ENCODE measurements at places on chromosomes 4 and X.

GRCh38 chrX:2228536-2228935 is 272.2 kb downstream of the DHRSX start:
- DNase-seq: no peak

DNA sequence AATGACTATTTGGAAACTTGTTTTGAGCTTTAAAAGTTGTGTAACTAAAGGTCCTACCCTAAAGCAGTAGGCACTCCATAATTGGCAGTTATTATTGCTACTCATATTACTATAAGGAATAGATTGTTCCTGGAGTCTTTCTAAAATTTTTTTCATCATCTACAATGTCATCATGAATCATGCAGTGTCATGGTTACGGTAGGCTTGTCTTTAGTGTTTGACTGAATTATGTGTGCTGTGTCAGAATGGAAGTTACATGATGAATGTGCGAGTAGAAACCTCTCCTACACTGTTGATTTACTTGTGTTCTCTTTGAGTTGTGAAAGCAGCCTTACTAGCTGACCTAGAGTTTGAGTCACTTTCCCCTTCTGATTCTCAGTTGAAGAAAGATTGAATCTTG is 1099.9 kb downstream of the RAPGEF2 start:
- no peak for DNase-seq

- DNase-seq: peak; percentile 14
Observed at GRCh38 chr4:144174401-144175067, 34.0 kb upstream of the GYPA start.

DNA sequence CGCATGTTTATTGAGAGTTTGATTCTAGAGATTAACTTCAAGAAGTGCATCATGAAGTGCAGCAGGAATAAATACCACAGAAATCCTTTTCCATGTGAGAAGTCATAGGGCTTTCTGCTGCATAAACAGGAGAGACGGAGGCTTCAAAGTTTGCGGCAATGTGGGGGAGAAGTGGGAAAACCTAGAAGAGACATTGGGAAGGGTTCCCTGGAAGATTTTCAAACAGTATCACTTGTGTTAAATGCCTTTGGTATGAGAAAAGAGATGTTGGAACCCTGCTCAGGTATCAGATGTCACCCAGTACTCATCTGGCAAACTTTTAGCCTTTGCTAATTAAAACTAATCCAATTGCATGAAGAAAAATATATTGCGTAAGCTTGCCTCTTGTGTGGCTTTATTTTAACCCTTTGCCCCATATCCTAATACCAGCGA is 15.4 kb downstream of the NHS start:
- DNase-seq: no peak

GRCh38 chr4:149955780-149956390 is 122.4 kb upstream of the DCLK2 start:
- no peak for DNase-seq

DNA sequence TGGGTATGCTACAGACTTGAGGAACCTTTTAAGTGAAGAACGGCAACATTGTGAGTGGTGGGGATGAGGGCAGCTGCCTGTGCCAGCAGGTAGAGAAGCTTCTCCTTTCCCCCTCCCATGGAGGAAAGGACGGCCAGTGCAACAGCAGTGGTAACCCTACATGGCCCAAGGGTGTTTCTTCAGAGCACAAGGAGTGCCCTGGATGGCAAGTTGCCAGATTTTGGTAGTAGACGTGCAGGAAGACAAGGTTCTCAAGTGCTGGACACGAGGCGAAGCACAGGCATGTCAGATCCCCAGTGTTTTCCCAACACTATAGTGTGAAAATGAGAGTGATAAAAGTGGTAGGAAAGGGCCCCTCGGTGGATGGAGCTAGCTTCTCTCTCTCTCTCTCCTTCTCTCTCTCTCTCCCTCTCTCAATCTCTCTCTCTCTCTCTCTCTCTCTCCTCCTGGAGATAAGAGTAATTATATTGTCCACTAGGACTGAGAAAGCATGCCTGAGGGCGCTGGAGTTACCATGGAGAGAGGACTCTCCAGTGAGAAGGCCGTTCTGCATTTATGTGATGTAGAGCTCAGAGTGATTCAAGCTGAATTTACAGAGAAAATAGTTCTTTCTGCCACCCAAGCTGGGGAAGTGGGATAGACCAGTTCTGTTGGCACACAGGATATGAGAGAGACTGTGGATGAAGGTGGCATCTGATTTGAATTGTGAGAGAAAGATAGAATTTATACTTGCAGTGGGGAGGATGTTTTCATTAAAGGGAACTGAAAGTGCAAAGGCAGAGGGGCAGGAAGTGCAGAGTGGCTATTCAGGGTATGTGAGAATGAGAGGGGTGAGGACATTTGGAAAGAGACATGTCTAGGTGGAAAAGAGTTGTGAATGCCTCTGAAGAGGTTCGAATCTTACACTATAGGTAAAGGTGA is 25.7 kb upstream of the TRPC3 start:
- DNase-seq: peak; percentile 11

- no peak for DNase-seq
Observed at GRCh38 chrX:17812763-17813162, 48.3 kb downstream of the RAI2 start.

GRCh38 chrX:55119712-55120111 is 30.9 kb downstream of the PAGE2 start:
- no peak for DNase-seq

DNA sequence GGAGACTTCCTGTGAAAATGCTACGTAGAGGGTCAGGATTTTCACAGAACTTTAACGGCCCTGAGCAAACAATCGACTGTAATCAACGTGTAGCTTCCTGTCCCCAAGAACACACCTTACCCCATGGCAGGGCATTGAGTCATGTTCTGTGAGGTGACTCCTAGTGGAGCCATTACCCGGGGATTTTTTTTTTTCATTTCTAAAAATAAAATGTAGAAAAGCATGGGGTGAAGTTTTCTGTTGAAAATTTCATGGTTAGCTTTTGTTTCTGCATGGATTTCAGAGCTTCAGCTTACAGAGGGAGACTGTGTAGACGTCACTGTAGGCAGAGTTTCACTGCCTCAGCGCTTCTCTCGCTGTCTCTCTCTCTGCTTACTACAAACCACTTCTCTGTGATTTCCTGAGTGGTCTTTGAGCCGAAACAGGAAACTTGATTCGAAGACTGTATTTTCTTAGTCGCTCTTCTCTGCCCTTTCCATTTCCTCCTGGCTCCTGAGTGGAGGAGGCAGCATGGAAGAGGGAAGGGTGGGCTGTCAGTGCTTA is 111.7 kb downstream of the NFKB1 start:
- DNase-seq: no peak

GRCh38 chr4:15562623-15563022 is 92.5 kb downstream of the FBXL5 start:
- no peak for DNase-seq

DNA sequence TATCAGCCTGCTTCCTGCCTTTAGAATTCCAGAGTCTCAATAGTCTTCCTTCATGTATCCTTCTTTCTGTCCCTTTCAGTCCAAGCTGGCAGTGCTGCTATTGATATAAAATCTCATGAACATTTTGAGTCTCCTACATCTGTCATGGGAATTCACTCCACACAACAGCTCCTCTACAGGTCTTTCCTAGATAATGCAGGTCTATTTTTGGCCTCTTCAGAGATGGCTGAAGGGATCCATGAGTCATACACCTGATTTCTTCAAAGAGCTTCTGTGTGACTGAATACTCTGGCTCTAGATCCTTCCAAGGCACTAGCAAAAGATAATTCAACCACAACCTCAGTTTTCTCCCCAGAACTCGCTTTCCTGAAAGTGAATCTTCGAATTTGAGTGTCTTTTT is 115.4 kb downstream of the STPG2 start:
- DNase-seq: no peak

GRCh38 chr4:79013756-79014155 is 74.5 kb upstream of the PAQR3 start:
- no peak for DNase-seq

DNA sequence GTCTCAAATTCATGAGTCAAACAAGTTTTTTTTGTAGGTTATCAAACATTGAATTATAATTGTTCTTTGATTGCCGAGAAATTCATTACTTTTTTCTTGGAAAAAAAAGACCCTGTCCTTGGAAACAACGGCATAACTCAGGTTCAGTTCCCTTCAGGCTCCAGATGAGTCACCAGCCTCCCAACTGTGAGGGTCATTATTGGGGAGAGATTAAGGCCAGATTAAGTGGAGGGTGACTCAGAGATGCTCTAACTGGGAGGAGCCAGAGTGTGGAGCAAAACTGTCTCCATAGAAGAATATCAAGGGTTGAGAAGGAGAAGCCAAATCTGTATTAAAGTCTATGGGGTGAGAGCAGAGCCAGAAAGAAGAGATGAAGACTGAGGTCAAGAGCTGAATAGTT is 9.6 kb downstream of the ADGRG4 start:
- DNase-seq: no peak

DNA sequence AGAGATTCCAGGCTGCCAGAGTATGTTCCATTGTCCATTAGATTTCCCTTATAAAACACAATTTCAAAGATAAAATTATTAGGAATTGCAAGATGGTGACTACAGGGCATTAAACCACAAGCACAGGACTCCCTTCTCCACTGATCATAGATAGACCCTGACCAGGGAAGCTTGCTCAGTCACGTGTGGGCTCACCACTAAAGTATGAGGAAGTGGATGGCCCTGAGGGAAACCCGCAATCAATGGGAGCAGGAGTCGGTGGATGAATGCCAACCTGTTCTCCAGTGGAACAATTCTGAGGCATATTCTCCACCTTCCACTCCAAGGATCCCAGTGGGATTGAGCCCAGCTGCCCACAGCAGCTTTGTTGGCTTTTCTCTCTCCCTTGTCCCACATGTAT is 515.7 kb downstream of the BCOR start:
- no peak for DNase-seq

DNA sequence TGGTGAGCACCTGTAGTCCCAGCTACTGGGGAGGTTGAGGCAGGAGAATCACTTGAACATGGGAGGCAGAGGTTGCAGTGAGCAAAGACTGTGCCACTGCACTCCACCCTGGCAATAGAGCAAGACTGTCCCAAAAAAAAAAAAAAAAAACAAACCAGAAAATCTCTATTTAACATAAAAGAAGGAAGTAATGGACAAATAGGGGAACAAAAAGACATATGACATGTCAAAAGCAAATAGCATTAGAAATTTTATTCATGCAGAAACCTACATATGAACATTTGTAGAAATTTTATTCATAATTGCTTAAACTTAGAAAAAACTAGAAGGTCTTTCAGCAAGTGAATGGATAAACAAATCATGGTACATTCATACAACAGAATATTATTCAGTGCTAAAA is 97.1 kb upstream of the SH3RF1 start:
- DNase-seq: no peak

- no peak for DNase-seq
Observed at GRCh38 chrX:73262991-73263390, 48.3 kb upstream of the NAP1L2 start.

- no peak for DNase-seq
Observed at GRCh38 chr4:42478946-42479345, 81.7 kb downstream of the SHISA3 start.

GRCh38 chr4:24642981-24643547 is 58.7 kb upstream of the DHX15 start:
- DNase-seq: no peak

DNA sequence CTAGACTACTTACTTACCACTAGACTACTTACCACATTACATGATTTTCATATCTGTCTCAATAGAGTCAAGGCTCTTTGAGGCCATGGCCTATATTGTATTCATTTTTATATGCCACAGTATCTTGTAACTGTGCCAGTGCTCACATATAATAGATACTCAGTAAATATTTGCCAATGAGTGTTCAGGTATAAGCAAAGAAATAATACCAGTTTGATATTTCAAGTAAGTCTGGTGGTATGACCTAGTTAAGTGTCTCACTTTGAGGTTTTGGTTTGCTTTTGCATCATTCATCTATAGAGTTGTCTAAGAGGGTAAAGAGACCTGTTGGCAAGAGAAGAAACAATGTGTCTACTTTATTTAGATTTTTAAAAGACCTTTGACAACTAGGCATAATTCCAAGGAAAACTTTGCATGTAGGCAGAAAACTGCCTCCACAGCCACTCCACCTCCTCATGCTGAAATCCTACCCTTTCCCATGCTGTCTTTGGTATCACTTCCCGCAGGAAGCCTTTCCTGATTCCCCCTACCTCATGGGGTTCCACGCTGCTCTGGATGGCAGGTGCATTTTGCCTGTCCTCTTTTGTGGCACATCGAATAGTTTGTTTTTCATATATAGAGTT is 91.3 kb upstream of the KLHL13 start:
- DNase-seq: no peak

- no peak for DNase-seq
Observed at GRCh38 chr4:149552601-149553000, 263.0 kb downstream of the IQCM start.

- no peak for DNase-seq
Observed at GRCh38 chrX:122868631-122869030, 315.4 kb upstream of the GRIA3 start.

GRCh38 chrX:1751781-1752180 is 136.9 kb downstream of the ASMT start:
- DNase-seq: no peak

DNA sequence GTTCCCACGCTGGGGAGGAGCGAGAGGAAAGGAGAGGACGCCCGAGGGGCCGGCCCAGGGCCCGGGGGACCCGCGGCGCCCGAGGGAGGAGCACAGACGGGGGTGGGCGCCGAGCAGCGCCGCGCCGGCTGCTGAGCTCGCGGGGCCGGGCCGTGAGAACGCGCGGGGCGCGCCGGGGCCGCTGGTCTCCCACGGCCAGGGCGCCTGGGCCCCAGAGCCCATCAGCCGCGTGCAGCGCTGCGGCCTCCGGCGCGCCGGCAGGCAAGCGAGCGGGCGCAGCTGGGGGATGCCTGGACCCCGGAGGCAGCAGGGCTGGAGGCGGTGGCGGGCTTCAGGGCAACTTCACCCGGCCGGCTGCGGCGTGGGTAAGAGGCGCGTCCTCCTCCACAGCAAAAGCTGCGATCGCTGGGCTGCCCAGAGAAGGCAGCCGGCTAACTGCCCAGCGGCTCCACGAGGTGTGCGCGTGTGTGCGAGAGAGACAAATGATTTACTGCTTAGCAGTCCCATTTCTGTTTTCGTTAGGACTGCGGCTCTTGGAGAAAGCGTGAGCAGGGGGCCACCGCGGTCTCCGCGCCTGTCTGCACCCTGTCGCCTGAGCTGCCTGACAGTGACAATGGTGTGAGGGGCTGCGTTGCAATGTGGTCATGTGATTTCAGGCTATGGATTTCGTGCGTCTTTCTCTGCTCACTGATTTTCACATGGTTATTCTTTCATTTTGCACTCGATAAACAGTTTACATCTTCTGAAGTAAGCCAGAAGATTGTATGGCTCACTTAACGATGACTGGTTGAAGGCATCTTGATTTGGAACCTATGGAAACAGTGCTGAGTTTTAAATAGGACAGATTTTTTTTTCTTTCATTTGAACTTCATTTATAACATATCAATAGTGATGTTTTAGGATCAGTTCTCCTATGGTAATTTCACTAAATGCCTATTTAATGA is 1.2 kb downstream of the GUCY1A1 start:
- DNase-seq: peak; percentile 26

DNA sequence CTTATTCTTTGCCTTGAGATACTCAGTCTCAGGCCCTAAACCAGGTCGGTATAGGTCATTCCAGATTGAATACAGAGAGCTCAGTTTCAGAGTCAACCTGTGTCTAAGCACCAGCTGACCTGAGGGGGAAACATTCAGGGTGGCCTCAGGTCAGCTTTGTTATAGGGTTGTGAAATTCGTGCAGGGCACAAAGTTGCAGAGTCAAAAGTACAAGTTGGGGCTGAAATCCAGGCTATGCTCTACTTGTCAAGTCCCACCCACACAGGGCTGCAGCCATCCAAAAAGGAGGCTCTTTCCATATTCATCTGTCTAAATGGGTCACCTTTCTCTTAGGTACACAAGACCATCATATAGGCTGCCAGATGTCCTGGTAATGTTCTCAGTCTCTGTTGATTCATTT is 89.7 kb downstream of the ITIH6 start:
- DNase-seq: no peak

- no peak for DNase-seq
Observed at GRCh38 chrX:68872171-68872570, 43.4 kb downstream of the EFNB1 start.

Data from GM18507 (cell line).